Caco-2 (cell line): ENCODE measurements at places on chromosomes 5 and 9.
A peak's percentile ranks its signal among the peaks of the same experiment; 100 is the strongest.

DNA sequence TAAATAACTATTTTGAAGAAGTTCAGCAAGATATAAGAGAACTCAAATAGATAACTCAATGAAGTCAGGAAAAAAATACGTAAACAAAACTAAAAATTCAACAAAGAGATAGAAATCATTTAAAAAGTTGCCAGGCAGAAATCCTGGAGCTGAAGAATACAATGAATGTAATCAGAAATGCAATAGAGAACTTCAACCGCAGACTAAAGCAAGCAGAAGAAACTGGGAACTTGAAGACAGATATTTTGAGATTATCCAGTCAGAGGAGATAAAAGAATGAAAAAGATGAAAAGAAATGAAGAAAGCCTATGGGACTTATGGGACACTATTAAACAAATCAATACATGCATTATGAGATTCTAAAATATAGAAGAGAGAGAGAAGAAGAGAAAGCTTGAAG, 129.1 kb upstream of the LPAR1 start:
- H3K4me1 ChIP-seq: no peaks in the 10 kb centered on the region
- no peak for DNase-seq
- H3K4me3 ChIP-seq: no peak overlapping the region
- H3K36me3 ChIP-seq: no peaks in the 10 kb centered on the region
- H3K27me3 ChIP-seq: no peaks in the 10 kb centered on the region

GRCh38 chr5:134430001-134430569, 18.4 kb upstream of the CDKN2AIPNL start:
- no peak overlapping the region for H3K27ac ChIP-seq
- H3K36me3 ChIP-seq: no peaks in the 10 kb centered on the region
- no peak overlapping the region for H3K4me3 ChIP-seq
- no peak for DNase-seq
- no peaks in the 10 kb centered on the region for H3K27me3 ChIP-seq

GRCh38 chr5:351084-351920, 29.8 kb downstream of the AHRR start:
- no peak for DNase-seq
- H3K27ac ChIP-seq: no peak overlapping the region
- no peaks in the 10 kb centered on the region for H3K36me3 ChIP-seq
- no peaks in the 10 kb centered on the region for H3K27me3 ChIP-seq
- no peak overlapping the region for H3K4me3 ChIP-seq
- no peaks in the 10 kb centered on the region for H3K4me1 ChIP-seq

DNA sequence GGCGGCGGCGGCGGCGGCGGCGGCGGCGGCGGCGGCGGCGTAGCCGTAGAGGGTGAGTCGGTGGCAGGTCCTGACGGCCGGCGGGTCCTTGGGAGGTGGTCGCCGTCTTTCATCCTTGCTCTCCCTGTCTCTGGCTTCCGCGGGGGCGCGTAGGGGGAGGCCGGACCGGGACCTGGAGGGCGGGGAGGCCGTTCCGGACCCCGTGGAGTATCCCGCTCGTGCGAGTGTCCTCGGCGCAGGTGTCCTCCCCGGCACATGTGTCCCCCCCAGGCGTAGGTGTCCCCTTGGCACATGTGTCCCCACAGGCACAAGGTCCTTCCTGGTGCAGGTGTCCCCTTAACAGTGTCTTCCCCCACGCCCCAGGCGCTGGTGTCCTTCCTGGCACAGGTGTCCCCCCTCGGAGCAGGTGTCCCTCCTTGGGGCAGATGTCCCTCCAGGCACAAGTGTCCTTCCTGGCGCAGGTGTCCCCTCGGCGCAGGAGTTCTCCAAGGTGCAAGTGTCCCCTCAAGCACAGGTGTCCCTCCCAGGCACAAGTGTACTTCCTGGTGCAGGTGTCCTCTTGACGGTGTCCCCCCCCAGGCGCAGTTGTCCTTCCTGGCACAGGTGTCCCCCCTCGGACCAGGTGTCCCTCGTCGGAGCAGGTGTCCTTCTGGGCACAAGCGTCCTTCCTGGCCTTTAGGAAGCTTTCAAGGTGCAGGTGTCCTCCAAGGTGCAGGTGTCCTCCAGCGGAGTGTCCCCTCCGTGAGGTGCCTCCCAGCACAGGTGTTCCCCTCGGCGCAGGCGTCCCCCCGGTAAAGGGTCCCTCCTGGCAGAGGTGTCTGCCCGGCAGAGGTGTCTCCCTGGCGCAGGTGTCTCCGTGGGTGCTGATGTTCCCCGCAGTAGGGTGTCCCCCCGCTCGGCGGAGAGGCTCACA, 519 bp downstream of the EXOC3 start:
- peak overlapping the region; percentile 64 for H3K27ac ChIP-seq
- peak overlapping the region; percentile 97 for H3K4me3 ChIP-seq
- DNase-seq: peak; percentile 46
- H3K27me3 ChIP-seq: no peaks in the 10 kb centered on the region
- H3K4me1 ChIP-seq: no peaks in the 10 kb centered on the region

DNA sequence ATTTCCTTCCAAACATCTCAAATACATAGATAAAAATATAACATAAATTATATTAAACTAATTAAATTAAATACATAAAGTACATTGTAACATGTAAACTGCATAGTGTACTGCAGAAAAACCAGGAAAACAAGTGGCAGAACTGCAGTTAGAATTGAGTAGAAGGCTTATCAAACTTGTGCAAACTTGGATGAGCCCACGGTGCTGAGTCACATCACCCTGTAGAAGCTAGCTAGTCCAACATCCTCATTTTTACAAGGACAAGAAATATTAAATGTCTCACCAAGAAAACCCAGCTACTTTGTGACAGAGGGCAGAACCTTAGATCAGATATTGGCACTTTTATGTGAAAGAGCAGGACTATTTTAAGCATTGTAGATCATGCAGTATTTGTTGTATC, 807.9 kb upstream of the NUDT12 start:
- H3K4me1 ChIP-seq: peaks cover 13% of the 10 kb centered on the region; the same call in 1 of the 2 replicates
- DNase-seq: no peak
- H3K27me3 ChIP-seq: no peaks in the 10 kb centered on the region
- H3K4me3 ChIP-seq: no peak overlapping the region

GRCh38 chr9:81266086-81266485, 423.3 kb downstream of the TLE1 start:
- H3K4me3 ChIP-seq: no peak overlapping the region
- no peaks in the 10 kb centered on the region for H3K36me3 ChIP-seq
- DNase-seq: no peak
- no peak overlapping the region for H3K27ac ChIP-seq
- no peaks in the 10 kb centered on the region for H3K27me3 ChIP-seq

DNA sequence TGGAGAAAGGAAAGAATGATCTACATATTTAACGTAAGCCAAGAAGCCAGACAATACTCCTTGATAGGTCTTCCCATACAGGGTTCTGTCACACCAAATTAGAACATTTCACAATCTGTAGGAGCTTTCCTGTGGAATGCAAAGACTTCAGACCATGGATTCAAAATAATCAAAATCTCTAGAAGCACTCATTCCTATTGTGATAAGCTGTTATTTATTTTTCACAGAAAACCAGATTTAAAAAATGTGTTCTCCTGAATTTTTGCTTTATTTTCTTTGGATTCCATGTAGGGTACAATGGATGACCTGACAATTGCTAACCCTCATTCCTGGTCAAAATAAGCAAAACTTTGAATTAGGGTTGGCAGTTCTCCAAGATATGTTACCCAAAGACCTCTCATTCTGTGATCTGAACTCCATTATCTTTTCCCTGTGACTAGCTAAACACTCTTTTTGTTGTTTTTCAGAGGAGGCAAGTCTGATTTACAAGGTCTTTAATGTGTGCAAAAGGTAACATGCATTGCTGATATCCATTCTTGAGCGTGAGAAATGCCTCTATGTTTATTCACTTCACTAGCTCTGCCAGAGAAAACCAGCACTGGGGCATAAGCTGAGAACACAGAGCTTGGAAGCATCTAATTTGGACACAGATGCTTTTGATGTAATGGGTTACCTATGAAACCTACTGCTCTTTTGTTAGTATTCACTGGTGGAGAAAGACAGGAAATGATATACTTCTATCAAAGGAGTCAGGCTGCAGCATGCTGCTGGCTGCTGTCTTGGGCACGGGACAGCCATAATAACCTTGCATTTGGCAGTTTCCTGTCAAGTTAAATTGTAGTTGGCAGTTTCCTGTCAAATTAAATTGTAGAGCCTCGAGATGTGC, 31.4 kb downstream of the ACTBL2 start:
- H3K36me3 ChIP-seq: no peaks in the 10 kb centered on the region
- no peak for DNase-seq
- no peak overlapping the region for H3K27ac ChIP-seq
- peaks cover 25% of the 10 kb centered on the region for H3K4me1 ChIP-seq
- no peaks in the 10 kb centered on the region for H3K27me3 ChIP-seq

- H3K27me3 ChIP-seq: no peaks in the 10 kb centered on the region
- no peaks in the 10 kb centered on the region for H3K36me3 ChIP-seq
- H3K4me1 ChIP-seq: no peaks in the 10 kb centered on the region
- no peak overlapping the region for H3K27ac ChIP-seq
- H3K4me3 ChIP-seq: no peak overlapping the region
Measured at GRCh38 chr9:78612091-78612490, 315.2 kb downstream of the PSAT1 start.

- no peaks in the 10 kb centered on the region for H3K27me3 ChIP-seq
- no peaks in the 10 kb centered on the region for H3K4me1 ChIP-seq
- H3K4me3 ChIP-seq: no peak overlapping the region
Measured at GRCh38 chr9:127651697-127652610, 39.9 kb downstream of the STXBP1 start.

DNA sequence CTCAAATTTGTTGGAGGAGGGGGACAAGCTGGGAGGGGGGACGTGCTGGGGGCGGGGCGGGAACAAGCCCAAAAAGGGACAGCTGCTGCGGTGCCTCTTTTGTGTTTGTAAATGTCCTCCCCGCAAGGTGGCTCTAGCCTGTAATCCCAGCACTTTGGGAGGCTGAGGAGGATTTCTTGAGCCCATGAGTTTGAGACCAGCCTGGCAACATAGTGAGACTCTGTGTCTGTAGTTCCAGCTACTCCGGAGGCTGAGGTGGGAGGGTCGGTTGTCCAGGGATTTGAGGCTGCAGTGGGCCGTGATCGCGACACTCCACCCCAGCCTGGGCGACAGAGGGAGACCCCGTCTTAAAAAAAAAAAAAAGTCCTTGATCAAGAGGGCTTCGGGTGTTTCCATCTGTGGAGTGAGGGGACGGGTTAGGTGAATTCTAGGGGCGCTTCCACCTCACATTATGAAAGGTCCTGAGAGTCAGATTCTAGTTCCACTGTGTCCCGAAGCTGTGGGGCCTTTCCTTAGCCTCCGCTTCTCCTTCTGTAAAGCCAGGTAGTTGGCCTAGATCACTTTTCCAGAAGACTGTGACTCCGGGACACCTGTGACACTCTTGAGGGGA, 779 bp upstream of the CTNNA1 start:
- peak overlapping the region; percentile 97 for H3K27ac ChIP-seq
- H3K4me3 ChIP-seq: peak overlapping the region; percentile 86
- DNase-seq: peak; percentile 67
- H3K36me3 ChIP-seq: peaks cover 2% of the 10 kb centered on the region; the same call in 1 of the 2 replicates

DNA sequence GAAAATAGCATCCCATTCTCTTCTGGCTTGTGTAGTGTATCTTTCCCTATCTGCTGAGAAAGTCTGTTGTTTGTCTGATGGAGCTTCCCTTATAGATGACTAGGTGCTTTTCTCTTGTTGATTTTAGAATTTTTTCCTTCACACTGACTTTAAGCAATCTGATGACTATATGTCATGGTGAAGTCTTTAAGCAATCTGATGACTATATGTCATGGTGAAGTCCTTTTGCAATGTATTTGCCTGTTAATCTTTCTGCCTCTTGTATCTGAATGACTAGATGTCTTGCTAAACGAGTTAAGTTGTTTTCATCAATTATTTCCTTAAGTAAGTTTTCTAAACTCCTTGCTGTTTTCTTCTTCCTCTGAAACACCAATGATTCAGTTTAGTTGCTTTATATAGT, 80.5 kb downstream of the RNF130 start:
- H3K4me1 ChIP-seq: no peaks in the 10 kb centered on the region
- H3K4me3 ChIP-seq: no peak overlapping the region
- DNase-seq: no peak
- no peaks in the 10 kb centered on the region for H3K36me3 ChIP-seq
- no peak overlapping the region for H3K27ac ChIP-seq

GRCh38 chr5:124998520-124998919, 252.1 kb upstream of the ZNF608 start:
- peaks cover 49% of the 10 kb centered on the region for H3K4me1 ChIP-seq
- H3K4me3 ChIP-seq: no peak overlapping the region
- H3K36me3 ChIP-seq: no peaks in the 10 kb centered on the region
- H3K27me3 ChIP-seq: no peaks in the 10 kb centered on the region; the same call in 1 of the 2 replicates

DNA sequence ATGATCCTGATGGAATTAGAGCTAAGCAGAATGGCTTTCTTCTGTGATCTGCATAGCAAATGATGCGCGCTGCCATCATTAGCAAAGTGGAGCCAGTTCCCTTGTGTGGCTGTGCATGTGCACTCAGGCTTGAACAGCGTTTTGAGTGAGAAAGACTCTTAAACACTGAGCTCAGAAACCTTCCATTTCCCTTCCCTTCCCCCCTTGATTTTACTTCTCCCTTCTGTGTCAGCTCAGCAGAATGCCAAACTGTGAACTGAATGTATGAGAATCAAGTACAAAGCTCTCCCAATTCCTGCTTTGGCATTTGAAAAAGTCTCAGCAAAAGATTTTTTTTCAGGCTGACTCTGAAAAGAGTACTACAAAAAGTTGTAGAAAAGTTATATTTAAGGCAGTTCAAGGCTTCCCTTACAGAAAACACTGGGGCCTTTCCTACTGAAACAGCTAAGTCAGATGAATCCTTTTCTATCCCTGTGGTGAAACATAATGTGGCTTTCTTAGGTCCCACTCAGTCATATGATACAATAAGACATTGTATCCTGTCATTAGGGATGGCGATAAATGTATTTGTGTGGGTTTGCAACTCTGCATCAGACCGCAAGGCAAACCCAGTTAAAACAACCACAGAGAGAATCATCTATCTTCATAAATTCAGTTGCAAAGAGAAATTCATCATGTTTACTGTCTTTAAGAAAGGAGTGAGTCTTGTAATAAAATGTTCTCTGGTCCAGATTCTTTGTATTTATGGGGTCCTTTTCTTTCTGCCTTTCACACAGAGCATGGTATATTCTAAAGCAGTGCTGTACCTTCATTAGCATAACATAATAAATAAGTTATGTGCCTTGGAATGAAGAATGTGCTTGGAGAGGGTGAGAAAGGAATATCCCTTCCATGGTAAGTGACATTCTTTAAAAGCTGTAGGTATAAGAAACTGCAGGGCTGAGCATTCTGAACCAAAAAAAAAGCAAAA, 222.6 kb downstream of the CAAP1 start:
- DNase-seq: no peak
- no peaks in the 10 kb centered on the region for H3K27me3 ChIP-seq
- H3K4me1 ChIP-seq: no peaks in the 10 kb centered on the region
- H3K4me3 ChIP-seq: no peak overlapping the region
- H3K27ac ChIP-seq: no peak overlapping the region
- H3K36me3 ChIP-seq: no peaks in the 10 kb centered on the region

GRCh38 chr5:411728-412127, 31.2 kb upstream of the EXOC3 start:
- H3K4me3 ChIP-seq: no peak overlapping the region
- no peak overlapping the region for H3K27ac ChIP-seq
- no peaks in the 10 kb centered on the region for H3K27me3 ChIP-seq
- H3K36me3 ChIP-seq: no peaks in the 10 kb centered on the region
- DNase-seq: no peak
- H3K4me1 ChIP-seq: peaks cover 8% of the 10 kb centered on the region; the same call in 1 of the 2 replicates

- H3K36me3 ChIP-seq: no peaks in the 10 kb centered on the region
- DNase-seq: no peak
- H3K4me3 ChIP-seq: no peak overlapping the region
- no peak overlapping the region for H3K27ac ChIP-seq
- no peaks in the 10 kb centered on the region for H3K27me3 ChIP-seq
Measured at GRCh38 chr9:137388589-137389427, 34.2 kb downstream of the EXD3 start.
